WTC11 (cell line): ENCODE measurements at places on chromosomes 1 and 21.
A peak's percentile ranks its signal among the peaks of the same experiment; 100 is the strongest.

GRCh38 chr1:91710261-91710660 lies 175.7 kb downstream of the TGFBR3 start:
- peaks cover 39% of the 10 kb centered on the region for H3K4me1 ChIP-seq
- H3K27me3 ChIP-seq = no peaks in the 10 kb centered on the region
- H3K36me3 ChIP-seq = no peaks in the 10 kb centered on the region
- H3K27ac ChIP-seq = no peak overlapping the region

DNA sequence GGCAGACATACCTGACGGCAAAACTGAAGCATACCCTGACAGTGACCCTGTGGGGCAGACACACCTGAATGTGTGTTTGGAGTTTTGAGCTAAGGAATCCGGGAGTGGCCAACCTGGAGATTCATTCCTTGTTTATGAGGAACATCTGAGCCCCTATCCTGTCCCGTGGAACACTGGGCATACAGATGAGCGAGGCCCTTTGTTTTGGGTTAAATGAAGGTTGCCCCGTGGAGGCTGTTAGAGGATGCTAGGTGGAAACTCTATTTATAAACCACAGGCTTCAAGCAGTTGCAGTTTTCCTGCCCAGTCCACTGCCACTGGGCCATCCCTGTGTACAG lies 18.1 kb downstream of the GALNT2 start:
- H3K4me1 ChIP-seq = peaks cover 35% of the 10 kb centered on the region
- peaks cover 3% of the 10 kb centered on the region; the same call in 1 of the 2 replicates for H3K27me3 ChIP-seq
- no peak for DNase-seq
- H3K36me3 ChIP-seq = peaks cover 18% of the 10 kb centered on the region

DNA sequence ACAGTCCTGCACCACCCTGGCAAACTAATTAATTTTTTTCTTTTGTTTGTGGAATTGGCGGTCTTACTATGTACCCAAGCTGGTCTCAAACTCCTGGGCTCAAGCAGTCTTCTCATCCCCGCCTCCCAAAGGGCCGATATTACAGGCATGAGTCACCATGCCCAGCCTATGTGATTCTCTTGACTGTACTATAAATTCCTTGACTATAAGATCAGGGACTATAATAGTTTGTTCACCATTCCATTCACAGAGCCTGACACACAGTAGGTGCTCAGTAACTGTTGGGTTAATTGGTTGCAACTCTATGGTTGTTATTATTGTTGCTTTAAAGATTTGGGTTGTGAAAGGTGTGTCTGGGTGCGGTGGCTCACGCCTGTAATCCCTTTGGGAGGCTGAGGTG lies 17.2 kb downstream of the DAP3 start:
- H3K27ac ChIP-seq = no peak overlapping the region; the same call in 1 of the 2 replicates
- DNase-seq = no peak
- no peaks in the 10 kb centered on the region for H3K4me1 ChIP-seq

GRCh38 chr1:26043765-26044164 lies 2.2 kb downstream of the SLC30A2 start:
- no peak overlapping the region for H3K27ac ChIP-seq
- no peaks in the 10 kb centered on the region for H3K36me3 ChIP-seq
- no peak overlapping the region for H3K4me3 ChIP-seq
- H3K27me3 ChIP-seq = peaks cover 73% of the 10 kb centered on the region
- peaks cover 3% of the 10 kb centered on the region for H3K4me1 ChIP-seq
- DNase-seq = no peak

GRCh38 chr1:67952071-67952470 lies 98.4 kb downstream of the DIRAS3 start:
- H3K4me1 ChIP-seq = no peaks in the 10 kb centered on the region
- no peak overlapping the region for H3K27ac ChIP-seq
- H3K27me3 ChIP-seq = no peaks in the 10 kb centered on the region

GRCh38 chr1:12405325-12406210 lies 175.7 kb downstream of the VPS13D start:
- H3K4me1 ChIP-seq = peaks cover 11% of the 10 kb centered on the region; the same call in 1 of the 2 replicates
- H3K27ac ChIP-seq = no peak overlapping the region
- H3K36me3 ChIP-seq = peaks cover 31% of the 10 kb centered on the region

GRCh38 chr1:59078866-59079265 lies 218.0 kb upstream of the FGGY start:
- H3K4me3 ChIP-seq = peak overlapping the region; percentile 60
- H3K4me1 ChIP-seq = peaks cover 89% of the 10 kb centered on the region
- peak overlapping the region; percentile 98 for H3K27ac ChIP-seq
- no peaks in the 10 kb centered on the region for H3K27me3 ChIP-seq
- no peak for DNase-seq

- no peaks in the 10 kb centered on the region for H3K4me1 ChIP-seq
- no peaks in the 10 kb centered on the region for H3K27me3 ChIP-seq
- DNase-seq = no peak
Observed at GRCh38 chr1:90862782-90863181, 145.7 kb upstream of the BARHL2 start.

GRCh38 chr1:228065543-228066347 lies 16.8 kb upstream of the ARF1 start:
- H3K4me3 ChIP-seq = no peak overlapping the region
- H3K27ac ChIP-seq = no peak overlapping the region
- no peak for DNase-seq
- H3K4me1 ChIP-seq = peaks cover 5% of the 10 kb centered on the region

DNA sequence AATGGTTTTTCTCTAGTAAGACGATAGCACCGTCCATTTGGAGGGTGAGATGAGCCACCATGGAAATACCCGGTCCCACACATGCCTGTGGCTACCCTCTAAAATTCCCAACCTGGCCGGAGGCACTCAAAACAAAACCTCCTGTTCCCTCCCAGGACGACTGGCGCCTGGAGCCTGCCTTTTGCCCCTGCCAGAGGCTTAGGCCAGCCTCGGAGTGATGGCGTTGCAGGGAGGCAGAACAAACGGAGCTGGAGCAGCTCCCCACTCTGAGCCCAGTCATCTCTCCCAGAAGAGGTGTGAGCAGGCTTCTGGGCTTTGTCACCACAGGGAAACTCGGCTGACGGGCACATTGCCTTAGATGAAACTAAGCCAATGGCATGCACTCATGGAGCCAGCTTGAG lies 213.7 kb upstream of the HOOK1 start:
- no peaks in the 10 kb centered on the region for H3K36me3 ChIP-seq
- H3K4me3 ChIP-seq = no peak overlapping the region
- no peak overlapping the region for H3K27ac ChIP-seq

DNA sequence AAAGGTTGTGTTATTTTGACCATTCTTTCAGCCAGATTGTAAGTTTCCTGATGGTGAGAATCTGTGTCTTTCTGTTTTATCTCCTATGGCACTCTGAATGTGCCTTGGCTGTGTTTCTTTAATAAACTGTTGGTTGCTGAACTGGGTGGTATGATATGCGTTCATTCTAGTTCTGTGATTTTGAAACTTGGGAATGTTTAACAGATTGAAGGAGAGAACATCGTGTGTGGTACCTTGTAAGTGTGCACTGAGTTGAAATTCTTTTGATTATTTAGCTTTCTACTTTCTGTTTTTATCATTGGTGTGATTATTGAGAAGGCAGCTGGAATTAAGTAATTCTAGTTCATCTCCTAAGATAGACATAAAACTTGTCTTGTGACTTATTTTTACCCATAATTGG lies 4.6 kb downstream of the BACH1 start:
- H3K27me3 ChIP-seq = 0 out of 2 replicates have a peak, but pooled peaks cover under 1% of the 10 kb centered on the region
- H3K36me3 ChIP-seq = no peaks in the 10 kb centered on the region
- peaks cover 67% of the 10 kb centered on the region for H3K4me1 ChIP-seq
- 0 out of 2 replicates have a peak overlapping the region, but pooled peaks have one; percentile 24 for H3K27ac ChIP-seq
- no peak for DNase-seq
- H3K4me3 ChIP-seq = no peak overlapping the region

GRCh38 chr1:155033524-155033923 lies at the start of the genes DCST1 and DCST2:
DCST1 (plus strand) TSS chr1:155033824; CDS start chr1:155034037, 213 bp downstream.
DCST2 (minus strand) TSS chr1:155033781; CDS start chr1:155033701, 80 bp downstream.
- DNase-seq = no peak
- no peak within 1 kb of the TSS for H3K4me3 ChIP-seq
- H3K27ac ChIP-seq = no peak within 1 kb of the TSS
- H3K4me1 ChIP-seq = no peaks in the 10 kb centered on the region
- peaks cover 11% of the 10 kb centered on the region; the same call in 1 of the 2 replicates for H3K27me3 ChIP-seq
- no peaks in the 10 kb centered on the region for H3K36me3 ChIP-seq

DNA sequence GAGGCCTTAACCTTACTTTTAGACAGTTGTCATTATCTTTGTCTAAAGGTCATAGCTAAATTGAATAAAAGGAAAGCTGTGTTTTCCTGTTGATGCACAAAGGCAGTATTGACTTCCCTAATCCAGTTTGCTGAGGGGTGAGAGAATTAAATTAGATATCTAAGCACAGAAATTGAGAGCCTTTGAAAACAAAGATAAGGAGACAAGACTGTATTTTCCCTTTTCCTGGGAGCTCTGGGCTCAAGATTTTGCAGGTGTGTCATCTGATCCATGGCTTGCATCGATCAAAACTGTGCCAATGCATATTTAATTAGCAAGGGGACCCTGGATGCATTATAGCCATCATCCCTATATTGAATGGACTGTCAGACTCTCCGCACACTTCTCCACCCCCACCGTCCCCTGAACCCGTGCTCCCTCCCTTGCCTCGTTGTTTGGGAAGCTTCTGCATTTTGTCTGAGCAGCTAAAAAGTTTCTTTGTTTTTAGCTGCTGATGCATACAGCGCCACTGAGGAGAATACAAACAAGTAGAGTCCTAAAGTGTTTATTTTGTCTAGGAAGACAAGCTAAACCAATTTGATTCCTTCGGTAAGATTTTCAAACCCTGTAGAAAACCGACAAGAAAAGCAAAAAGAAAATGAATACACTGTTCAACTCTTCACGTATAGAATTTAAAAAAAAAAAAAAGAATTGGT lies 186.3 kb downstream of the NFIA start:
- H3K4me1 ChIP-seq = peaks cover 48% of the 10 kb centered on the region
- no peaks in the 10 kb centered on the region for H3K27me3 ChIP-seq
- H3K27ac ChIP-seq = peak overlapping the region; percentile 79
- no peak overlapping the region for H3K4me3 ChIP-seq
- DNase-seq = no peak
- H3K36me3 ChIP-seq = no peaks in the 10 kb centered on the region

GRCh38 chr1:65232461-65232990 lies 76.8 kb upstream of the DNAJC6 start:
- H3K27ac ChIP-seq = peak overlapping the region; percentile 27; the same call in 1 of the 2 replicates
- DNase-seq = no peak
- H3K4me1 ChIP-seq = peaks cover 22% of the 10 kb centered on the region
- H3K36me3 ChIP-seq = peaks cover 8% of the 10 kb centered on the region
- H3K4me3 ChIP-seq = no peak overlapping the region

- H3K27ac ChIP-seq = peak overlapping the region; percentile 28; the same call in 1 of the 2 replicates
- no peaks in the 10 kb centered on the region for H3K4me1 ChIP-seq
- DNase-seq = no peak
- H3K36me3 ChIP-seq = peaks cover 10% of the 10 kb centered on the region; the same call in 1 of the 2 replicates
Observed at GRCh38 chr1:24450316-24450715, 34.7 kb downstream of the NIPAL3 start.

- peaks cover 3% of the 10 kb centered on the region; the same call in 1 of the 2 replicates for H3K27me3 ChIP-seq
- DNase-seq = no peak
- H3K27ac ChIP-seq = no peak overlapping the region
- H3K4me3 ChIP-seq = no peak overlapping the region
- peaks cover 3% of the 10 kb centered on the region for H3K4me1 ChIP-seq
Observed at GRCh38 chr21:38234395-38235142, 22.2 kb upstream of the KCNJ15 start.

DNA sequence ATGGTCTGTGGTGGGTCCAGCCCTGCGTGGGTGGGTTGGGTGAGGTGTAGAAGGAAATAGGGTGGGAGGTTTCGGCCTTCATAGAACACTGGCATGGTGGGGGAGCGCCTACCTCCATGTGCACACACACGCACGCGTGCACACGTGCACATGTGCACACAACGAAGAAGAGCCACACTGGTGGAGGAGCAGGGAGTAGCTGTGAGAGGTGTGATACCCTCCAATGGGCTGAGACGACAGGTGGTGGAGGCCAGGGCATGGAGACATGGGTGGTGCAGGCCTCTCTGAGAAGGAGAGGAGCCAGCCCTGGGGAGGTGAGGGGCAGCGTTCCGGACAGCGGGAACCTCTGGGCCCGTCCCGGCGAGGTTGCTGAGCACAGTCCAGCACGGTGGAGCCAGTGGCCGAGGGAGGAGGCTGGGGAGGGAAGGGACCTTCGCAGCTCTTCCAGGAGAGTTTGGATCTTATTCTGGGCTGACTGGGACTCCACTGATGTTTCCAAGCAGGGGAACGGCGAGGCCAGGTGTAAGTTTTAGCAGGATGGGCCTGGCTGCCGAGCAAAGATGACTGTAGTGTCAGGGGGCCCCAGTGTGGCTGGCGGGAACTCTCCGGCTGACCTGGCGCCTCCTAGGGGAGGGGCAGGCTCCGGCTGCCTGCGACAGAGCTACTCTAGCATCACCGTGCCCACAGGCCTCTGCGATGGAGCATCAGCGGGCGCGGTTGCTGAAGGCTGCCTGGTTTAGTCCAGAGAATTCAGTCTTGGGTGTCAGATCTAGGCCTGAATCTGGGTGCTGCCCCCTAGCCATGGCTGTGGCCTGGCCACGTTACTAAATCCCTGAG lies 107.2 kb downstream of the ARHGEF10L start:
- no peaks in the 10 kb centered on the region for H3K27me3 ChIP-seq
- no peaks in the 10 kb centered on the region for H3K4me1 ChIP-seq
- H3K27ac ChIP-seq = peak overlapping the region; percentile 28
- peaks cover 7% of the 10 kb centered on the region for H3K36me3 ChIP-seq
- H3K4me3 ChIP-seq = no peak overlapping the region
- peak; percentile 38 for DNase-seq

DNA sequence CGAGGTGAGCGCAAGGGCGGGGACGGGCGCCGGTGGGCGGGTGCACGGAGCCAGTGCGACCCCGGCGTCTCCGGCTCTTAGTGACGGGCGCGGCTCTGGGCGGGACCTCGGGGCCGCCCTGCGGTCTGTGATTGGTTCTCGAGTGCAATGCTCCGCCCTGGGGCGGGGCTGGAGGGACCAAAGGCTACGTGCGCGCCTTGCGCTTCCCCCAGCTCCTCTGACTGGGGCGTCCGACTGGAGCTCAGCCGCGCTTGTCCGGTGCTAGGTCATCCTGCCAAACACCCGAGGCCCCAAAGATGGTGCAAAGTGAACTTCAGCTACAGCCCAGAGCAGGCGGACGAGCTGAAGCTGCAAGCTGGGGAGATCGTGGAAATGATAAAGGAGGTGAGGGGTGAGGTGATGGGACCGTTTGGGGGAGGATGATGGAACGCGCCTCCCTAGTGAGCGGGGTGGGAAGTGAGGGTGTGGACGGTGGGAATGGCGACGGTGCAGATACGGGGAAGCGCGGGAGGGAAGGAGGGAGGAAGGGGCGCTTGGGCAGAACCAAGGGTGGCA lies 811 bp downstream of the SH3D21 start:
- H3K27me3 ChIP-seq = no peaks in the 10 kb centered on the region
- peak; percentile 98 for DNase-seq
- peak overlapping the region; percentile 99 for H3K4me3 ChIP-seq
- peak overlapping the region; percentile 94; the same call in 1 of the 2 replicates for H3K27ac ChIP-seq
- peaks cover 17% of the 10 kb centered on the region for H3K4me1 ChIP-seq

- H3K36me3 ChIP-seq = no peaks in the 10 kb centered on the region
- no peak overlapping the region for H3K4me3 ChIP-seq
- peaks cover 13% of the 10 kb centered on the region for H3K4me1 ChIP-seq
- H3K27ac ChIP-seq = no peak overlapping the region
Observed at GRCh38 chr1:68321084-68321685, 88.9 kb upstream of the WLS start.
